ENCODE measurements at places on chromosomes 16 and 17.

DNA sequence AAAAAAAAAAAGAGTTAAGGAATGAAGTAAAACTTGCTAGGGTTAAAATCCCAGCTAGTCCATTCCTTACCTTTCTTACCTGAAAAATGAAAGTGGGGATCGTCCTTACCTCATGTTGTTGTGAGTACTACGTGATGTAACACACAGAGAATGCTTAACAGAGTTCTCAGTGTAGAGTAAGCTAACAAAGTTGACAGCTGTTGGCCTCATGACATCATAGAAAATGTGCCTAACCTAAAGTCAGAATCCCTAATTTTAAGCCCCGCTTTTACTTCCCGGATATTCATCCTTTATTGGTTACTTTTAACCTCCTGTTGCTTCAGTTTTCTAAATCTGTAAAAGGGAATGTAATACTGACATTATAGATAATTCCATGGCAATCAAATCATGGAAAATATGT, 505.8 kb upstream of the HSBP1 start:
- DNase-seq = no peak

DNA sequence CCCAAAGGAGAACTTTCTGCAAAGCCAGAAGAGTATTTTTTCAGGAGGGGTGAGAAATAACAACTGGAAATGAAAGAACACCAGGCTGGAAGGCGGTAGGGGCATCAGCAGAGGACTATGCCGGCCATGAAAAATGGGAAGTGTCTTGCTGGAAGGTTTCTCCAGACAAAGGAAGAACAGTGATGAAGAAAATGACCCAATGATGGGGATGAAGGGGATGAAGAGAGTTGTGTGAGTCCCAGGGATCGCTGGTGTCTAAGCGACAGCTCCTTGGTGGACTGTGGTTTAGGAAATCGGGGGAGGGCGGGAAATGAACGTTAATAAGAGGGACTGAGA, 623 bp downstream of the TTLL6 start:
- no peak for DNase-seq

GRCh38 chr17:43683928-43684653, 22.4 kb upstream of the MEOX1 start:
- DNase-seq = no peak

DNA sequence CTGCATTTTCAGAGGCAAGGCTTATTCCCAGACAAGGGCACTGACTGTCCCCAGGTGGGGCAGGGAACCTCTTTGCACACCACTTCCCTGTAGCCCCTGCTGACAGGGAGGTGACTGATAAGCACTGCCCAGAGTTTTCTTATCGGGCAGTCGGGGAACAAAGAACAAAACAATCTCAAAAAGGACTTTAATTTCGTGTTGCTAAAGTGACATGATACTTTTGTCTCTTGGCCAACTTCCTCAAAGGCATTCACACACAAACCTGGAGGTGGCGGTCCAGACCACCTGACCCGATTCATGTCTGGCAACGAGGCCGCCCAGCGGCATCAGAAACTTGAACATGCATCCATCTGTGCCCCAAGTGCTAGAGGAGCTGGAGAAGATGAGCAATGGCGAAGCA, 28.9 kb downstream of the ZDHHC7 start:
- DNase-seq = no peak

GRCh38 chr17:14793237-14793636, 471.9 kb downstream of the PMP22 start:
- DNase-seq = no peak

GRCh38 chr17:77353684-77354419, 213.1 kb downstream of the SEC14L1 start:
- DNase-seq = no peak

DNA sequence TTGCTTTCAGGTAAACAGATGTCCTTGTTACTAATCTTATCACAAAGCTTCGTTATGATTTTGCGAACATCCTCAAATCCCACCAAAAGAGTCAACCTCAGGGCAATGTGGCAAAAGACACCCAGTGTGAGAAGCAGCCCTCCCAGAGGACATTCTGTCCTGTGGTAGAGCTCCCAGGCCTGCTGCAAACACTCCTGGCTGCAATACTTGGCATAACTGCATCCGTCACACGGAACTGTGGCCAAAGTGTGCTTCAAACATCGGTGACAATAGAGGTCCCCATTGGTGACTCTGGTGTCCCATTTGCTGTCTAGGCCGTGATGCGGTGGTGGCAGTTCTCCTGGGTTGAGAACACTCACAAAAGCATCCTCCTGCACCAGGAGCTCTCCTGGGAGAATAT, 29.5 kb downstream of the SMYD4 start:
- DNase-seq = no peak

GRCh38 chr17:59668816-59669215, 38.4 kb downstream of the PTRH2 start:
- no peak for DNase-seq

DNA sequence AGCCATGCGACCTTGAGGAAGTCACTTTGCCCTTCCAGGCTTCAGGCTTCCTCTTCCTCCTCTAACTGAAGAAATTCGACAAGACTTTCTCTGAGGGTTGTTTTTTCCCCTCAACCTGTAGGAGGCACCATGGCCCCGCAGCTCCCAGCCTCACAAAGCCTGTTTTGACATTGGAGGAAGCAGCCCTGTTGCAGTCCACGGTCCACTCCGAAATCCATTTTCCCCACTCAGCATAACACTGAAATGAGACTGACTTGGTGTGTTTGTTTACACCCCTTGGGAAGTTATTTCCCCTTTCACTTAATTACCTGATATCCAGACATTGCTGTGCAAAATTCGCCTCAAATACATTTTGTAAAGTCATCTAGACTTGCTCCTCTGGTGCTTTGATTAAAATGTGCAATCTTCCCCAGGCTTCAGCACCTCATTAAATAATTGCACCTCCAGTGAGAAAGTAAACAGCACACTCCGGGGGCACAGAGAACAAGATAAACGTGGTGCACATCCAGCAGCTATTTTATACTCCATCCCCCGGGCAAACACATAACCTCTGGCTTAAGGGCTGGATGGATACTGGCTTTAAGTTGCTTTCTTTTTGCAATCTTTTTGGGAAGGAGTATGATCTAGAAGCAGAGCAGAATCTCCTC, 41.4 kb upstream of the PIRT start:
- no peak for DNase-seq

DNA sequence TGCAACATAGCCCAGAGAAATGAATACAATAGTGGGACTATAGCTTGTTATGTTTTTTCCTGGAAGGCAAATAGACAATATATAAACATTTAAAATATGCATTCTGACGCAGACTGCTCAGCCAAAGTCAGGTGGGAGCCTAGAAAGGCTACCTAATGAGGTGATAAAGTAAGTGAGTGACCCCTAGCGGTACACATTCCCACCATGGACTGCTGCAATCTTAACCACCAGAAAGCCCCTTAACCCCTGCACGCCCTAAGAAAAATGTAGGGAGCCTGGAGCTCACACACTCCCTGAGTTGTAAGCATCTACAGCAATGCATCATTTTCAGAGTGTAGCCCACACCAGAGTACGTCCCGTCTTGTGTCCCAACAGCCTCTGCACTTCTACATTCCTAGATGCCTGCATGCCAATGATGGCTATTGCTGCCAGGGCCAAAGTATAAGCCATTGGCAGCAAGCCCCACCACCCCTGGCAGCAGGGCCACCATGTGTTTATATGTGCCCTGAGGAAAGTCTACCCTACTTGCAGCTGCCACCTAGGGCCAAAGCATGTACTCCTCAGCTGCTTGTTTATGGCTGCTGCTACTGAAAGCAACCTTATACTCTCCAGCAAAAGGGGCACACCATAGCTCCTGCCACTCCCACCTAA, 127.6 kb downstream of the KIF2B start:
- DNase-seq = no peak

DNA sequence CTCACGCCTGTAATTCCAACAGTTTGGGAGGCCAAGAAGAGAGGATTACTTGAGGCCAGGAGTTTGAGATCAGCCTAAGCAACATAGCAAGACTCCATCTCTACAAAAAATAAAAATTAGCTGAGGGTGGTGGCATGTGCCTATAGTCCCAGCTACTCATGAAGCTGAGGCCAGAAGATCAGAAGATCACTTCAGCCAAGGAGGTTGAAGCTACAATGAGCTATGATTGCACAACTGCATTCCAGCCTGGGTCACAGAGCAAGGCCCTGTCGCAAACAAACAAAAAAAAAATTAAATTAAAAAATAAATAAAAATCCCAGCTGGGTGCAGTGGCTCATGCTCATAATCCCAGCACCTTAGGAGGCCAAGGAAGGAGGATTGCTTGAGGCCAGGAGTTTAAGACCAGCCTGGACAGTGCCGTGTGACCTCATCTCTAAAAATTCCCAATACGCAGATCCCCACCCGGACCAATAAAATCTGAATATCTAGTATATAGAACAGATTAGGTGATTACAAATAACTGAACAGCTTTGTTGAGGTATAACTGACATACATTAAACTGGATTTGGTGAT, 18.2 kb upstream of the ATF7IP2 start:
- DNase-seq = no peak

- DNase-seq = no peak
Observed at GRCh38 chr17:27259356-27259755, 34.6 kb upstream of the WSB1 start.

DNA sequence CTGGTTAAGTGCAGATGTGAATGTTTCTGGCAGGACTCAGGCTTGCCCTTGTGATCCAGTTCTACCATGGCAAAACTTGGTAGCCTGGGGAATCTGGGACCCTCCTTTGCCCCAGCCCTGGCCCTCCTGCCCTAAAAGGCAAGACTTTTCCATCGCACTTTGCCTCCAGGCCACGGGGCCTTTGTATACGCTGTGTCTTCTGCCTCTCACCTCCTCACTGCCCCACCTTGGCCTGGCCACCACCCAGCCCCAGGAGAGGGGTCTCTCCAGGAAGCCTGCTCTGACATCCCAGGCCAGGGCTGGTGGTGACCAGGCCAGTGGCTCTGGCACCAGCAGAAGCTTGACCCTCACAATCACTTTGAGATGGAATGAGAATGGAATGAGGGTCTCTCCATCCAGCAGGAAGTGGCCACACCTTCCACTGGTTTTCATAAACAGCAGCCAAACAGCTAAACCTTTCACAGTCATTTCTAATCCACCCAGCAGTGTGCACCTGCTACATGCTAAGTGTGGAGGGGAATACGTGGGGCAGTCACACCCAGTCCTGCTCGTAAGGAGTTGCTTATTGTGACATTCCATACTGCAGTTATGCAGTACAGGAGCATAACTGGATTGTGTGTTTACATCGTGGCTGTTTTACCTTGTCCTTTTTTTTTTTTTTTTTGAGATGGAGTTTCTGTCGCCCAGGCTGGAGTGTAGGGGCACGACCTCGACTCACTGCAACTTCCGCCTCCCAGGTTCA, 1.6 kb upstream of the MRPL38 start:
- DNase-seq = no peak

DNA sequence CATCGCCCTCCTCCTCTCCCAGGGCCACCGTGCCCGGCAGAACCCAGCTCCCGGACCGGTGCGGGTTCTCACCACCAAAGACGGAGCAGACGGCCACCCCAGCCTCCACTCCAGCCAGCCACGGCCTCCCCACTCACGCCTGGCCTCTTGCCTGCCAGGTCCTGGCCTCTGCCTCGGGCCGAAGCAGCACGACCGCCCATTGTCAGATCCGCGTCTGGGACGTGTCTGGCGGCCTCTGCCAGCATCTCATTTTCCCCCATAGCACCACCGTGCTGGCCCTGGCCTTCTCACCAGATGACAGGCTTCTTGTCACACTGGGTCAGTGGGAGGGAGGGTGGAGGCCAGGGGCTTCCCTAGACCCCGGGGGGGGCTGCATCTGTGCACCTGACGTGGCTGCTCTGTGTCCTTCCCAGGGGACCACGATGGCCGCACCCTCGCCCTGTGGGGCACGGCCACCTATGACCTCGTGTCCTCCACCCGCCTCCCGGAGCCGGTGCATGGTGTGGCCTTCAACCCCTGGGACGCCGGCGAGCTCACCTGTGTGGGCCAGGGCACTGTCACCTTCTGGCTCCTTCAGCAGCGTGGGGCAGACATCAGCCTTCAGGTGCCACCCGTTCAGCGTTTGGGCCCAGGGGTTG, 6.6 kb upstream of the RHOT2 start:
- no peak for DNase-seq

- no peak for DNase-seq
Observed at GRCh38 chr17:45915263-45915662, 20.9 kb downstream of the MAPT start.

DNA sequence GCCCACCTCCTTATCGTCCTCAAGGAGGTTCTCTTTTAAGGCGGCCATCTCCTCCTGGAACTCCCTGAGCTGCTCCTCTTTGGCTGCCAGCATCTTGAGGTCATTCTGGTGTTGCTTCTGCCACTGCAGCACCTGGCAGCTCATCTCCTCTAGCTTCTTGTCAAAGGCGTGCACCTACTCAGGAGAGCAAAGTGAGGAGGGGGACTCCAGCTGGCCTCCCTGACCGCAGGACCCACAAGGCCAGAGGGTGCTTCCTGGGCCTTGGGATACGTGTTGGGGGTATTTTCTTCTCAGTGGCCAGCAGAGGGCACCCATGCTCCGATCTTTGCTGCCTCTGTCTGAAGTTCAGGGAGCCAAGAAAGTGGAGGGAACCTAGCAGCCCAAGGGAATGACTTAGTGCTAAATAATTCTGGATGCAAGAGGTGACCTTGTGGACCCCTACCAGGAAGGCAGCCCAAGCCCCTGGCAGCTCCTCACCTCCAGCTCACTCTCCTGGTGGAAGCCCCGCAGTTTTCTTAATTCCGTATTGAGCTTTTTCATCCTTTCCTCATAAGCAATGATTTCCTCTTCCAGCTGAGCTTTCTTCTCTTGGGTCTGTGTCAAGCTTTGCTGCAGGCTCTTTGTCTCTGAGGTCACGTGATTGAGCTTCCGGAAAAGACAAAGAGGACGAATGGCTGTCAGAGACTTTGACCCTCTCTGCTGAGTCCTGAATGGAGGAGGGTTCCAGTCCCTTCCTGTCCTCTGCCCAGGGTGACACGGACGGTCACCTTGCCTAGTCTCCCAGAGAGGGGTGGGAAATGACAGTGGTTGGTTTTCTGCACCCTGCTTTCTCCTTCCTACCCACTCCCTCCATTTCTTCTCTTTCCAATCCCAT, 31.4 kb downstream of the DHX38 start:
- no peak for DNase-seq

GRCh38 chr16:85935391-85935973, 36.5 kb downstream of the IRF8 start:
- DNase-seq = no peak

Data from NCI-H1048 (cell line).